ENCODE measurements at places on chromosomes 7 and 10.

DNA sequence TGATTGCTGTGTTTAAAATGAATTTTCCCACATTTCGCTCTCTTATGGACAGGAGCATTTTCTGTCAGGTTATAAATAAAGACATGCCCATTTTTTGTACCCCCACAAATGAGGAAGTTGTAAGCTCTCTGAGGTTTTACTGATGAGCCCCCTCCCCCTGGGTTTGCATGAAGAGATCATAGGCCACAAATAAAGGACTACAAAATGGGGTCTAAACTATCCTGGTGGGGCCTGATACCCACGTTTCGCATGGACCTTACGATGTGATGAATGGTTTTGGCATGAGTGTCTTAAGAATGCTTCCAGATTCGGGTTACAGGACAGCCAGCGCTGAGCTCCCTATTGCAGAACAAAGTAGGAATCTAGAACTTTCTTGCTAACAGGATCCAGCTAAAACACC lies 5.8 kb downstream of the IKZF1 start:
- no peak for DNase-seq

DNA sequence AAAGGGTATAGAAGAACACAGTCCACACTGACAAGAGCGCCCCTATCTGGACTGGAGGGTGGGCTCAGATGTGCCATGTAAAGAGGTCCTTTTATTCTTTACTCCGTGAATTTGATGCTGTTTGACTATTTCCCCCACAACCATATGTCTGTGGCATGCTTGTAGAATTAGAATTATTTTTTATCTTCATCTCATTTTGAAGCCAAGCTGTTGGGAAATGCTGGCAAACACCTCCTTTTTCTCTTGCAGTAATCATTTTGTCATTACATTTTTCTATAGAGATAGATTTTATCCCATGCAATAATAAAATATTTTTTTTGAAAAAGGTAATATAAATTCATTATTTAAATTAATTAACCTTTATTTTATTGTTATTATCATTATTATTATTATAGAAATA lies 926.6 kb upstream of the AUTS2 start:
- no peak for DNase-seq

GRCh38 chr7:36203071-36203790 lies 50.2 kb downstream of the EEPD1 start:
- DNase-seq = no peak

DNA sequence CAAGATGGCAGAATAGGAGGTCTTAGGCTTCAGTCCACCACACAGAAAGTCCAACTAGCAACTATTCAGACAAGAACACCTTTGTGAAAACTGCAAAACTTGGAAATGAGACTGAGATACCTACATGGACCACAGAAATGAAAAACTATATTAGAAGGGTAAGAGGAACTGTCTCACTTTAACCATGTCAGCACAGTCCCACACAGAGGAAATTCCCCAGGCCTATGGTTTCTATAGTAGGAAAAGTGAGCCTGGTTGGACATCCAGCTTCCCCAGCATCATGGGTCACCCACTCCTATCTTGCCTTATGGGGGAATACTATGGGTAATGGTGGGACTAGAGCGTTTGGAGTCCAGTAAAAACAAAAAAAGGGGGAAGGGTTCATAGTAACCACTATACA lies 38.8 kb upstream of the CDK6 start:
- DNase-seq = no peak

DNA sequence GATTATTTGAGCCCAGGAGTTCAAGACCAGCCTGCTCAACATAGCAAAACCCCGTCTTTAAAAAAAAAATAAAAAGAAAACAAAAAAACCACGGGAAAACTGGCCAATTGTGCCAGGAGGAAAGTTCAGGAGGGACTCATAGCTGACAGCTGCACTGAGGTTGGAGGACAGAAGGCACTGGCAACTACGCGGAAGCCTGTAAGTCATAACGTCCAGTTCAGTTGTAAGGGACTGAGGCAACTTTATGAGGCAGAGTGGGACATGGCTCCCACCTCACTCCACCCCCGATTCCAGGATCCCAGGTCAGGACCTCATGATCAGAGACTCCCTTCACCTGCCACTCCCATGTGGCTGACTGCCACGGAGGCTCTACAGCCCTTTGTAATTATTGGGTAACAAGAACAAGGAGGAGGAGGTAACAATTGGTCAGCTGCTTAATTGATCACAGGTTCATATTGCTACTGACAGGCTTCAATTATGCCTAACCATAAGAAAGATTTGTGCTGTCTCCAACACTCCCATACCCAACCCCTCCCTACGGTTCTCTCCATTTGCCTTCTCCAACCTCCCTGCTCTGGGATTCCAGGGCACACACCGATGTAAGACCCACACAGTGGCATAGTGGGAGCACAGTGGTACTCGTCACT lies 1.9 kb upstream of the CCL24 start:
- no peak for DNase-seq

Data from stimulated activated CD4-positive, alpha-beta T cell treated with anti-CD3 and anti-CD28 coated beads, Interleukin-15, amount 100 ng/mL, for 48 hours (primary cell).